Fibroblast of upper back skin (primary cell): ENCODE measurements at places on chromosomes 7 and 10.
A peak's percentile ranks its signal among the peaks of the same experiment; 100 is the strongest.

- DNase-seq = no peak
Observed at GRCh38 chr7:101632641-101633040, 3.5 kb upstream of the MYL10 start.

- peak; percentile 95 for DNase-seq
Observed at GRCh38 chr10:97648562-97649404, 8.3 kb downstream of the PI4K2A start.

DNA sequence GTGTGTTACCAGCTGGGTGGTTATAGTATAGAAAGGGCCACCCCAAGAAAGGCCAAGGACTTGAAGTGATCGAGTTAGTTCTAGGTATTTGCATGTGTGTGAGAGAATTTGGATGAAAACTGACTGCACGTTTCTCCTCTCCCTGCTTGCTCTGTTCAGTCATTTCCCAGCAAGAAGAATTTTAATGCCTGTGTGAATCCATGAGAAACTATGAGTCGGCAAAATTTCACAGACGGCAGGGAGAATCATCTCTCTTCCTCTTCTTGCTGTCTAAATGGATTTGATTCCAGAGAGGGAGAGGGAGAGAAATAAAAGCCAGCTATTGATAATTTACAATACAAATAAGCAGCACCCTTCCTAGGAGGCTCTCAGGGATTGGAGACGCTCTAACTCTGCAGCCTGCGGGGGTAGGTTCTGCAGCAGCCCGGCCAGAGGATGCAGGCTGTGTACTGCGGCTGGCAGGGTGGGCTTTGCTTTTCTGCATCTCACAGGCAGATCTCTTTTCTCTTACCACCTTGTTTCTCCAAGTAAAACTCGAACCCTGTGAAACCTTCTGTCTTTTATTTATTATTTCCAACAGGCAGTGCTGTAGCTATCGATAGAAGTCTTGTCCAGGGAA is 183.6 kb downstream of the TCF7L2 start:
- peak; percentile 85 for DNase-seq

- DNase-seq = no peak
Observed at GRCh38 chr10:79446758-79447084, 1.3 kb upstream of the ZCCHC24 start.

- no peak for DNase-seq
Observed at GRCh38 chr10:109790647-109791046, 132.7 kb downstream of the XPNPEP1 start.

DNA sequence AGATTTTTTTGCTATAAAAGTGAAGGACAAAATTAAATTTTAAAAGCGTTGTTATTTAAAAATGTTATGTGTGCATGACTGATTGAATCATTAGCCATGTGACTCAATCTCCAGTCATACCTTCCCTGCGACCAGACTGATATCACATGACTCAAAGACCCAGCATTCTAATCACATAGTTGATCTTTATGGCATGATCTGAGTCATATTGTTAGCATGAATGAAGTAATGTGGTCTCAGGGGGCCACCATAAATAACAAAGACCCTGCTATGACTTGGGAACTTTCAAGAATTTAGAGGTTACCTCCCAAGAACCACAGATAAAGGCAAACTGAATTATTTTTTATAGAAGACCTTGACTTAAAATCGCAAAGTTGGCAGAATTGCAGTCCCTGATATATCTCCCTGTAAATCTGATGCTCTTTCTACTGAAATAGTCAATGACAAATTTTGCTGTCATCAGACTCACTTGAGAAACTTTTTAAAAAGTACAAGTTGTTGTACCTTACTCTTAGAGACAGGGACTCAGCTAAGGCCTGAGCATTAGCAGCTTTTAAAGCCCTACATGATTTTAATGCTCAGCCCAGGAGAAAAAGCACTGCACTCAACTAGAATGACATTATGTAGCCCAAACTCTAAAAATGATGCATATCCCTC is 717.3 kb downstream of the XPNPEP1 start:
- peak; percentile 95 for DNase-seq

GRCh38 chr10:79017882-79018520 is 50.8 kb upstream of the ZMIZ1 start:
- DNase-seq = no peak

DNA sequence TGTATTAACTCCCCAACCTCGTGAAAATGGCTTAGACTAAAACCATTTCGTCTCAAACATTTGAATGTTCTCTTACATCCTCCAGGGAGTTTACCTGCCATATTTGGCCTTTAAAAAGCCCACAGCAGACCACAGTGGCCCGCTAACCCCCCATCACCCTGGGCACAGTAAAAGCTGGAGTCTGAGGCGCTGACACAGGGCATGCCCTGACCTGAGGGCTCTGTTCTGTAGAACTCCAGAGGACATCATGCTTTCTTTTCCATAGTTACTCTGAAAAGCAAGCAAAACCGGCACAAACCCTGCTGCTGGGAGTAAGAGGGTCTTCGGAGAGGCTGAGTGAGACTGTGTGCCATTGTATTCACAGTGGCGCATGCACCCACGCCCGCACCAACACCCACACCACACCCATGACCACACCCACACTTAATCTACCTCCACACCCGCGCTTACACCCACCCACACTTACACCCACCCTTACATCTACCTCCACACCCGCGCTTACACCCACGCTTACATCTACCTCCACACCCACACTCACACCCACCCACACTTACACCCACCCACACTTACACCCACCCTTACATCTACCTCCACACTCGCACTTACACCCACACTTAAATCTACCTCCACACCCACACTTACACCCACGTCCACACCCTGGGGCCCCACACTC is 32.1 kb downstream of the LRRC27 start:
- no peak for DNase-seq

DNA sequence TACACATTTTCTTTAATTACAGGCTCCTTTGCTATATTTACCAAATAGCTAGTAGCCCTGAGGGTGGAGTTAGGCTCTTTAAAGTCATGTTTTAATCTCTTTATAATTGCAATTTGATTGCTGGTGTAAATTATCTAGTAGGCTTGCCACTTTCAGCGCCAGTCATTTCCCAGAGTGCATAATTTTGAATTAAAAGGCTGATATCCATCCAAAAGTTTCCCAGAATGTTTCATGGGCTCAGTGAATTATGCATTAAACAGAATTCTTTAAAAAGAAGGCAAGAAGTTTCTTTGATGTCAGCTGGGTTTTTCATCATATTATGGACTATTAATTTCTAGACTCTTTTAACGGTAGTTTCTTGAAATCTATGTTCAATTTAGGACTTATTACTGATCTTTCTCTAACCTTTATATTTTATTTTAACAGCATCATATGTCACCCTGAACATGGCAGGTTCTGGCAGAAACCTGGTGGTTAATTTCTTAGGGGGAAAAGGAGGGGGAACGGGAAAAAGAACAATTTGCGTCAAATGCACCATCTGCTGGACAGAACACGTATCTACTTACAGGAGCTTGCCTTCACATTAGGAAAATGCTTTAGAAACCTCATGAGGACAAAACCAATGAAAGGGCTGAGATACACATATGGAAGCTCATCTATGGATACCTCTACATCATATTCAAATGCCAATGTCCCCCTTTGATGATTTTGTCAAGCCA is 171.1 kb downstream of the GRM3 start:
- DNase-seq = peak; percentile 1

GRCh38 chr7:74343281-74344131 is 54.3 kb downstream of the CLIP2 start:
- DNase-seq = peak; percentile 68

DNA sequence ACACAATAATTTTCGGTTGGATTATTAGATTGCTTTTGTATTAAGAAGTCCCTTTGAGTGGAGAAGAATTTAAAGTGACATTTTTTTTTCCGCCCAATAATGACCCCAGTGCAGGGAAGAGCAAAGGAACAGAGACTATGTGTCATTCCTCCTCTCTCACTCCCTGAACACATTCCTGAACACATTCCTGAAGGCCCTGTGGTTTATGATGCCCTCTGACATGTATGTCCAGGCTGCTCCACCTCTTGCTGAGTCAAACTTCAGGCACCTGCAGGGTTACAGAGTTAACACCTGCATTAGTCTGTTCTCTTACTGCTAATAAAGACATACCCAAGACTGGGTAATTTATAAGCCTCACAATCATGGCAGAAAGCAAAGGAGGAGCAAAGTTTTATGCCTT is 704.0 kb upstream of the LRRN3 start:
- DNase-seq = peak; percentile 45

DNA sequence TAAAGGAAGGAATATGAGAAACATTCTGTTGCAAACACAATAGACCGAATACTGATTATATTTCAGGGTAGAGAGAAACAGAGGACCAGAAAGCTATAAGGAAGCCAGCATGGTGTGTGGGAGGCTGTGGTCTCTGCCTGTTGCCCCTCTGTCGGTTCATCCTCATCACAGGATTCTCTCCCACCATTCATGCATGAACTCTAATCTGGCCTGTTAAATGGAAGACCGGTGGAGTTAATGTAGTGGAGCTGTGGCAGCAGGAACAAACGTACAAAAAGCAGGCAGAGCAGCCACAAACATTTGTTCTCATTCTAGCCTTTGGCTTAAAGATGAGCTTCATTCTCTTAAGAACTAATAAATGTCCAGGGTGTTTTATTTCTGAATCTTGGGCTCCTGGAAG is 902.4 kb downstream of the LRMDA start:
- no peak for DNase-seq

DNA sequence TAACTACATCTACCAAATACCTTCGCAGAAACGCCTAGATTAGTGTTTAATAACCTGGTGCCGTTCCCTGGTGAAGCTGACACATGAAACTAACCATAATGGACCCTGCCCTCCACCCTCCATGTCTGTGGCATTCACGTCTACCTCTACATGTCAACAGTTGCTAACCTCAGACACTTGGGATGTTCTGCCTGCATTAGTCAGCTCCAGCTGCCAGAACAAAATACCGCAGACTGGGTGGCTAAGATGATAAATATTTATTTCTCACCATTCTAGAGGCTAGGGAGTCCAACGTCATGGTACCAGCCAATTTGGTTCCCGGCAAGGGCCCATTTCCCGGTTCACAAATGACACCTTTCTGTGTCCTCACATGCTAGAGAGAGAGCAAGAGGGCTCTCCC is 118.5 kb upstream of the CHST15 start:
- DNase-seq = no peak

- DNase-seq = no peak
Observed at GRCh38 chr7:111527545-111527944, 34.7 kb downstream of the IMMP2L start.

GRCh38 chr7:45157286-45157652 is 322 bp upstream of the RAMP3 start:
- no peak for DNase-seq

DNA sequence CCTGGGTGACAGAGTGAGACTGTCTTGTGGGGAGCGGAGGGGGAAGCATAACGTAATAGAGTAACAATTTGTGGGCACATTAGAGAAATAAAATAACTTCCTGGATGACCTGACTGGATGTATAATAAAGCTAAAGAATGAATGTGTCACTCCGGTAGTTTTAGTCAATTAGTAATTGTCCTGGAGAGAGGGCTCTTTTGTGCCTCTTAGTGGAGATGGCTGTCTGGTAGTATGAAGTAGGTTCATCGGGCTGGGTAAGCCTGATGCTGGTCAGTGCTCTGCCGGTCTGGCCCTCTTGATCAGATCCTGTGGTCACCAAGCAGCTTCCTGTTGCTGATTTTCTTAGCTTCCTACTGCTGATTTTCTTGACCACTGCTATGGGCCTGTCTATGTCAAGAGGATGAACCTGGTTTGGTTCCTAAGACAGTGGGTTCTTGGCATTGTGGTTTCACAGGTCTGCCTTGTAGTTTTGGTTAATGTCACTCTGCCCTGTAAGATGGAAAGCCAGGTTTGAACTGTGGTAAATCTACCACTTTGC is 34.1 kb downstream of the ZRANB1 start:
- no peak for DNase-seq

GRCh38 chr7:159042103-159042502 is 102.6 kb downstream of the VIPR2 start:
- no peak for DNase-seq

DNA sequence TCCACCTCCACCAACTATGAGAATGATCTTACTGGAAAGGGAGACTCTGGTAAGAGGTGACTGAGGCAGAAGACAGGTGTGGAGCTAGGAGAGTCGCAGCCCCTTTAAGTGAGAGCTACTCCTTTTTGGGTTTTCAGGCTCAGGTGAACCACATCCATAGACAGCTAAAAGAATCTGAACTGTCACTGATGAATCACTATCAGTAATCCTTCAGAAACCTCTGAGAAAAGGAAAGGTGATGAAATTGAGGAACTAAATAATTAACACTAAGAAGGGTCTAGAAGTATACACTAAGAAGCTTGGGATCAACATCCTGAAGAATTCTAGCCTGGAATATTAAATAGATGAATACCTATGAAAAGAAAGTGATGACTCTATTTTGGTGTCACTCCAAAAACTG is 83.0 kb downstream of the SORBS1 start:
- DNase-seq = no peak

DNA sequence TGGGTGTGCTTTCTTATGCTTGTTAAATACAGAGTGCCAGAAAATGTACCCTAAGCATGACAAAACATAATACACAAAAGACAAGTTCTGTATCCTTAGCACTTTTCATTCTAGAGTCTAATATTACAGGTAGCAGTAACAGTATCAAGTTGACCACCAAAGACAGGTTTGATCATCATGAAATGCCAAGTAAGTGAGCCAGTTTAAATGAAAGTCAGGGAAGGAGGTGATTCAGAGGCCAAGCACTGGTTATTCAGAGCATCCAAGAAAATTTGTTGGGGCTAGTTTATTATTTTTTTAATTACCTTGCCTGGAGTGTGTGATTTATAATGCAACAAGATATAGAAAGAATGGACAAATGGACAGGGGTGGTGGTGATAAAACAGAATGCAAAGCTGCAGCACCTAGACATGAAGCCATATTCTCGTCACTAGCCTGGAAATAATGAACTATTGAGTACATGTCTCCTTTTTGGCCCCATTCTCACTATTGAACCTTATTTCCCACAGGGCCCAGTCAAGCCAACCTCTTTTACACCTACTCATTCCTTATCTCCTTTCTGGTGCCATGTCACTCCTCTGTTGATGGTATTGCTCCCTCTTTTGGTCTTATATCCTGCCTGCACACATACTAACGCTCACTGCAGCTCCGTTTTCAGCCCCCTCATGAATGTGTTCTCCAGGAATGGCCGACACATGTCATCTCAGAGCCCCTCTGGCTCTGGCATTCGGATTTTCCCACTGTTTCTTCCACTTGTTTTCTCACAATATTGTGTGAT is 78.6 kb upstream of the GLCCI1 start:
- no peak for DNase-seq

GRCh38 chr10:64062793-64063192 is 541.6 kb downstream of the REEP3 start:
- DNase-seq = no peak

DNA sequence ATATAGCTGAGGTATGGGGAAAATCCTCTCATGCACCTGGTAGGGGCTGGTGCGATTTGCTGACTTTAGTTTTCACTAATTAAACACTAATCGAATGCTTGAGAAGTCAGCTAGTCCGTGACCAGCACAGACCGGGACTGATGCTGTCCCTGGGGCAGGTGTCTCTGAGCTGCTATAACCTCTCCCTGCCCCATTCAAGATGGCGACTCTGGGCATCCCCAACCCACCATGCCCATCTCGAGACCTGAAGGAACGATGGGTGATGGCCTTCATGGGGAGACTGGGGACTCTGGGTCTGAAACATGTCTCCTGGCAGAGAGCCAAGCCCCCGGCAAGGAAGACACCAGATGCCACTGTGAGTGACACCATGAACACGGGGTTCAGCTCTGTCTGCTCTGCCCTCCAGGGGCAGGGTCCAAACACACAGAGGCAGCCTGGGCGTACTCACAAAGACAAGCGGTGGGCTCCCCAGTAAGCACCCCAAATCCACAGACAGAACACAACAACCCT is 57.4 kb downstream of the GNA12 start:
- no peak for DNase-seq
